Stimulated activated CD4-positive, alpha-beta T cell treated with anti-CD3 and anti-CD28 coated beads, TNF-alpha, amount 100 ng/mL, for 4 hours (primary cell): ENCODE measurements at places on chromosomes 7 and 10.
A peak's percentile ranks its signal among the peaks of the same experiment; 100 is the strongest.

- no peak for DNase-seq
These were observed 97.1 kb downstream of the CREB5 start for GRCh38 chr7:28509251-28510025.

- DNase-seq: no peak
These were observed 897.8 kb upstream of the PHF14 start for GRCh38 chr7:10075866-10076265.

DNA sequence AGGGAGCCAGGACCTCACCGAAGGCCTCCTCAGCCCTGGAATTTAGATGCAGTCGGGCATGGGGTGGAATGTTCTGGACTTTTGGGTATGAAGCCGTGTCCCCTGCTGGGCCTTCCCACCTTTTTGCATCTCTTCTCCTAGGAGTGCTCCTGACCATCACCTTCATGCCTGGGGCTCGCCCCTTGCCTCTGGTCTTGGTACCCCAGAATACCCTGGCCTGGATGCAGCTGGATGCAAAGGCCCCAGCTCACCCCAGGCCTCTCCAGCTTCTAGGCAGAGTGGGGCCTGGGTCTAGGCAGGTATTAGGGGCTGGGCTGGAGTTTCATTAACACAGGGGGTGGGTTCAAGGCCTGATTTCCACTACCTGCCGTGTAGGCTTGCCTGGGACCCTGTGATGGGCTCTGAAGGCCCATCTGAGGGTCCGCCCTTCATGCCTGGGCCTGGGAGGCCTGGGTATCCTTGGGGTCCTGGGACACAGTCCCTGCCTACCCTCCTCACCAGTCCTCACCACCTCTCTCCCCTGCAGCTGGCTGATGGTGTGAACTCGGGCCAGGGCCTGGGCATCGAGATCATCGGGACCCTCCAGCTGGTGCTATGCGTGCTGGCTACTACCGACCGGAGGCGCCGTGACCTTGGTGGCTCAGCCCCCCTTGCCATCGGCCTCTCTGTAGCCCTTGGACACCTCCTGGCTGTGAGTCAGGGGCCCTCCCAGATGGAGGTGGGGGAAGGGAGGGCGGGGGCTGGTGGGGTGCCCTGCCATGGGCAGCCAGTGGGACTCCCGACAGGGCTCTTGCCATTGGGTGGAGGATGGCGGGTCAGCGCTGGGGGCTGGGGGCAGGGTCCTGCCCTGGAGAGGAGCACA, 10.1 kb downstream of the AQP1 start:
- DNase-seq: no peak

- no peak for DNase-seq
These were observed 136.6 kb downstream of the LRRC4 start for GRCh38 chr7:127894588-127894987.

GRCh38 chr7:37815671-37816371, 32.6 kb upstream of the NME8 start:
- DNase-seq: no peak

- DNase-seq: no peak
These were observed 53.3 kb downstream of the LRMDA start for GRCh38 chr10:75484717-75485116.

- DNase-seq: no peak
These were observed 14.6 kb downstream of the SND1 start for GRCh38 chr7:127666602-127667001.

GRCh38 chr7:156558198-156558597, 82.4 kb upstream of the RNF32 start:
- no peak for DNase-seq

DNA sequence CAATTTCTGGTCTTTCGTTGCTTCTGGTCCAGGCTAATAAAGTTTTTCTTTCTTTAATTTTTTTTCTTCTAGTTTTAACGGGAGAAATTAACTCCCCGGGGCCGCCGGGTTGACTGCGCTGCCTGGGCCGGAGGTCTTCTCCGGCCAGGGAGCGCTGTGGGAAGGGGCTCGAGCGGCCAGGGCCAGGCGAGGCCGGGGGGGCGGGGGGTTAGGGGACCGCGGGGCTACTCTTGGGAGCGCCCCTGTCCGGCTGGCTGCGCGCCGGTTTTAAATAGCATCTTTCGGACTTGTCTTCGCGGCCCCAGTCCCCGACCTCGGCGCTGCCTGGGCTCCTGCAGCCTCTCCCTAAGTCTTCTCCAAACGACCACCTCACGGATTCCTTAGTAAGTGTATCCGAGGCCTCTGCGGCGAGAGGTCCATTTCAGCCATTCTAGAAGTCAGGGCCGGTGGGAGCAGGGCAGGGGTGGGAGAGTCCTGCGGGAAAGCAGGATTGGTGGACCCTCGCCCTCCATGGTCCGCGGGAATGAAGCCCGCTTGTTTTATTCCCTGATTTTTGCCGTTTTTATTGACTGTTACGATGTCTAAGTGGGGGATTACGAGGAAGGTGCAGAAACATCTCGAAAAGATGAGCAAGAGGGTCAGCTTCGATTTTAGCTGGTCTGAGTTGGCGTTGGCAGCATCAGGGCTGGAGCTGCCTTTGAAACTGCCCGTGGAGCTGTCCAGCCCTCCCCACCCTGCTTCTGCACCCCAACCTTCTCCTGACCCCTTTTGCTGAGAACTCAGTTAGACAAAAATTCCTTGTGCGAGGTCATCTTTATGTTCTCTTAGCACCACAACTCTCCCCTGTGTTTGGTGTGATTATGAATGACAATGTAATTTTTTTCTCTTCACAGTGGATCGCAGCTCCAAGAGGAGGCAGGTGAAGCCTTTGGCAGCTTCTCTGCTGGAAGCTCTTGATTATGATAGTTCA, 555 bp downstream of the PHF14 start:
- no peak for DNase-seq

GRCh38 chr7:92641921-92642511, 51.8 kb upstream of the FAM133B start:
- no peak for DNase-seq

DNA sequence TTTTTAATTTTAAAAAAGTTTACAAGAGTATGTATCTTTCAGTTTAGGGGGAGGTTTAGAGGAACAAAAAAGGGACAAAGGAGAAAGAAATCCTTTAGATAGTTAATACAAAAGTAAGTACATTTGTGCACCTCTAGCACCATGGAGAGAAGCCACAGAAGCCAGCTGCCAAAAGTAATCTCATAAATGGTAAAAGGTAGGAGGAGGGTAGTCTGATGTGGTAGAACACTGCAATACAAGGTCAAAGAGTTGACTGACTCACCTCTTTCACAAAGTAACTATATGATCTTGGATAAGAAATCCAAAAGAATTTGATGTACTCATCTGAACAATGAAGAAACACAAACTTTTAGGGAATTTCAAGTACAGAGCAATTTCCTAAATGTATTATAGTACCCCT, 68.1 kb downstream of the CNOT4 start:
- DNase-seq: no peak

- no peak for DNase-seq
These were observed 73.7 kb downstream of the ITIH5 start for GRCh38 chr10:7593063-7593462.

- DNase-seq: no peak
These were observed 7.5 kb upstream of the FAM171A1 start for GRCh38 chr10:15378569-15378968.

DNA sequence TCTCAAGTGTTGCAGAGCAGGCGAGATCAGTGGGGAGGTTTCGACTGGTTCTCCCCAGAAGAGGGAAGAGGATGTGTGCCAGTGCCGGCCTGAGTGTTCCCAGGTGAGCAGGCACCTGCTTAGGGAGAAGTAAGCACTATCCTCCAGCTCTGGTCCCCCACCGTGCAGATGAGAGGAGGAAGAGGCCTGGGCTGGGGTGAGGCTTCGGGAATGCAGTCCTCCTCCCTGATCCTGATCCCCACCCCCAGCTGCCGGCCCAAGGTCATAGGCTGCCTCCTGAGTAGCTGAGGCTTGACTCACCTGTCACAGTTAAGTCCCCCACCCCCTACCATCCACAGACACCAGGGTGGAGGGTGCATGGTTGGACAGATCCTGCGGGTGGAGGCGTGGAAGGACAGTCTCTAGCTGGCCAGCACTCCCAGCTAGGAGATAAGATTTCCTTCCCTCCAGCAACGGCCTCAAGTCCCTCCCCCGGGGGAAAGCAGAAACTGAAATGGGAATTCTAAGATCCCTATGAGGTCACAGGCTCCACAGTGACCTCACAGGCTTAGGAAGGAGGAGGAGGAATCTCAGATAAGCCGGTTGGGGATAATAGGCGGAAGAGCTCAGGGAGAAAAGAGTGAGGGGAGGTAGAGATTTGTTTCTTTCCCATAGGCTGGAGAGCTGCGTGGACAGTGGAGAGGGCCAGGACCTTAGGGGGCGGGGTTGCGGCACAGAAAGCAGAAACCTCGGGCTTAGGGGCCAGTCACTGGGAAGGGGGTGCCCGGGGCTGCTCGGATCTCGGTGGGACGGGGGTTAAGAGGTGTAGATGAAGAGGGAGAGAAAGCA, 1.0 kb downstream of the LRCH4 start:
- no peak for DNase-seq

GRCh38 chr10:114682532-114682931, 24.5 kb upstream of the ABLIM1 start:
- DNase-seq: no peak

DNA sequence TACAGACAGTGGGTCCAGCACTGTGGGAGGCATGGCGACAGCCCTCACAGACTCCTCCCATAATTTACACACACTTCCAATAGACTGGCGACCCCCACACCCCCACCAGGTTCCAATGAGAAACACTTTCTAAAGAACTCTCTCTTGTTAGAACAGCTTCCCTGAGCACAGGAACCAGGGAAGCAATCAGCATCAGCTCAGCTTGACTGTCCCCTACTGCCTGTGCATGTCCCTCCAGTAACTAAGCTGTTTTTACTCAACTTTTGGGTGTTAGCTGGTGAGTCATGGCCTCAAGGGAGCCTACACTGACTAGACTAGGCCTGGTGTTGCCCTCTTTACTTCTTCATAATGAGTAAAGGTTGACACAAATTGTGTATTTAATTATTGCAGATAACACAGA, 32.6 kb upstream of the HERPUD2 start:
- no peak for DNase-seq

- DNase-seq: no peak
These were observed 121.4 kb downstream of the HIPK2 start for GRCh38 chr7:139656387-139656786.

DNA sequence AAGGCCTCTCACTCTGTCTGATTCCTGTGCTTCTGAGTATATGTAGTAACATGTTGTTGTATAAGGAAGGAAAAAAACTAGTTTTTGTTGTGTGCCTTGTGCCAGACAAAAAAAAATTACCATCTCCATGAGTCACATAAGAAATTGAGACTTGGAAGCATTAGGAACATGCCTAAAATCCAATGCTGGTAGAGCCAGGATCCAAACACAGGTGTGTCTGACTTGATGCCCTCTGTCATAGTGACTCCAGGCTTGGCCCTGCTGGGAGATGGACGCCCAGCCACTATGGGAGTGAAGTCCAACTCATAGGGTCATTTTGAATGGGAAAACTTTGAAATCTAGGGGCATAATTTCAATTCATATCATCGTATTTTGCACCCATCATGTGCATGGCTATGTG, 38.0 kb downstream of the PYROXD2 start:
- no peak for DNase-seq

GRCh38 chr7:155378959-155379871, 78.7 kb upstream of the EN2 start:
- no peak for DNase-seq

DNA sequence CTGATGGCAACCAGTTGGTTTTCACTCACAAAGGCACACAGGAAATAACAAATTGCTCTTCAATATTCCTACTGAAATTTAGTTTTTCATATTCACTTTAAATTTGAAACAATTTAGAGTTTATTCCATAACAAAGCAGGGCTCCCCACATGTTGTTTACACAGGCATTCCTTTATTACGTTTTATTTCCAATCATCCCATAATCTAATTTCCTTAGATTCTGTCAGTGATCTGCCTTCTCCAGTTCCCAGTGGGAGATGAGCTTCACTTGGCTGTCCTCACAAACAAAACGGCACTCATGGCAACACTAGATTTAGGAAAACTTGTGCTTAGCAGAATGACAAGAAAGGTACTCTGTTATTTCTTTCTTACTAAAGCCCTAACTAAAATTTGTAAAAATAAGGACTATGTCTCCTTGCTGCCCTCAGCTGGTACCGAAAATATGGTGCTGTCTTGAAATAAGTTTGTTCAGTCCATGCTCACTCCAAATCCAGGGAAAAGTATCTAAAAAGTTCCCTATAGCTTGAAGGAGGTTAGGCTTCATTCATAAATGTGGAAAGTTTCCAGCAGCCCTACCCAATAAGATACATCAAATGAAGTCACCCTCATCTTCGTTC, 23.0 kb downstream of the PHYH start:
- no peak for DNase-seq

DNA sequence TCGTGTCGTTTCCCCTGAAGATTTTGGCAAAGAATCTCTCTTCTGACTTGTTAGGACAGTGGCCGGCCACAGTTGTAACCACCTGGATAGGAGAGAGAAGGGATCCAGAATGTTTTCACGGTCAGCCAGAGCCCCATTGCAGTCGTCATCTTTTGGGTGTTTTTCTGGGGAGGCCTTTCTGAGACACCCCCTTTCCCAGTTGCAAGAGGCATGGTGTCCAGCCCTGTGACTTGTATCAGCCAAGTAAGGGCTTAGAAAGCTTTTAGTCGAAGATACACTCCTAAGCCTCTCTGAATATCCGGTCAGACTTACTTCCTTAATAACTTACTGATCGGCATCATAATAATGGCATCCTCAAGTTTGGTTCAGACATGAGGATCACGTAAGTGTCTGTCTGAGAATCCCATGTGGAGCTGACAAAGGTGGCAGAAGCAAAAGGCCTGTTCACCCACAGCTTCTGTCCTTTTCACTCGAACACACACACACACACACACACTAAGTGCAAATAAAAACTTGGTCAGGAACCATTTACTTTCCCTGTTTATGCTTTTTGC, 435.7 kb upstream of the GALNT17 start:
- DNase-seq: no peak

DNA sequence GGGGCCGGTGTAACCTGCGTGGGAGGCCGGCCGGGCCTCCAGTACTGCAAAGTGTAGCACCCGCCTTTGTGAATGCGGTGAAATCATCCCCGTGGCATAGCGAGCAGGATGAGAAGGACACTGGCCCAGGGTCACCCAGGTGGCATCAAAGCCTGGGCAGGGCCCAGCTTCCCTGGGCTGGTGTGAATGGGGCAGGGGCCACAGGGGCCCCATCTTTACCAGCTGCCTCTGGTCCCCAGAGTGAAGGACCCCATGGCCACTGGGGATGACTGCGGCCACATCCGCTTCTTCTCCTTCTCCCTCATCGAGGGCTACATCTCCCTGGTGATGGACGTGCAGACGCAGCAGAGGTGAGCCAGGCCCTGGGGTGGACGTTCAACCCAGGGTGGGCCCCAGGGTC, 53.8 kb downstream of the RCC1L start:
- DNase-seq: no peak

DNA sequence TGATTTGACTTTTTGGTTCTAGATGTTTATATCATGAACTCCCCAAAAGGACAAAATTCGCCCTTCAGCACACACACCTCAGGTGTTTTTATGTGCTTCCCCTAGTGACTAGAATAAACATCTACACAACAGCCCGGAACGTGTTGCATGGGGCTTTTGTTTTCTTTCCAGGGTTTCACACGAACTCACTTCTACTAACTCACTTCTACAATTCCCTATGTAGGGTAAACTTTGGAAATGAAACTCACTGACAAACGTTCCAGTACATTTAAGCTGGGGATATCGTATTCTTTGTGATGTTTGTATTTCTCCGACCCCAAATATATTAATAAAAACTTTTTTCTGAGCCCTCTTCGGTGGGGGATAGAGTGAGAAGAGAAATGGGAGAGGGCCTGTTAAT, 1.4 kb downstream of the TRA2A start:
- peak; percentile 7 for DNase-seq
